Activated B cell treated with CpG ODN at 0.5 μM for 24 hours (primary cell): ENCODE measurements at places on chromosomes 11 and 22.
A peak's percentile ranks its signal among the peaks of the same experiment; 100 is the strongest.

- no peak for DNase-seq
- H3K27me3 ChIP-seq = peaks cover 10% of the 10 kb centered on the region
- no peak overlapping the region for H3K27ac ChIP-seq
- no peaks in the 10 kb centered on the region for H3K36me3 ChIP-seq
- H3K4me3 ChIP-seq = no peak overlapping the region
- no peaks in the 10 kb centered on the region for H3K4me1 ChIP-seq
Observed at GRCh38 chr11:86644291-86644690, 28.1 kb downstream of the ME3 start.

- H3K27ac ChIP-seq = no peak overlapping the region
- H3K4me1 ChIP-seq = peaks cover 49% of the 10 kb centered on the region
- no peak overlapping the region for H3K4me3 ChIP-seq
- H3K27me3 ChIP-seq = no peaks in the 10 kb centered on the region
- DNase-seq = no peak
- H3K36me3 ChIP-seq = no peaks in the 10 kb centered on the region
Observed at GRCh38 chr11:73187854-73188253, 30.2 kb upstream of the P2RY2 start.

DNA sequence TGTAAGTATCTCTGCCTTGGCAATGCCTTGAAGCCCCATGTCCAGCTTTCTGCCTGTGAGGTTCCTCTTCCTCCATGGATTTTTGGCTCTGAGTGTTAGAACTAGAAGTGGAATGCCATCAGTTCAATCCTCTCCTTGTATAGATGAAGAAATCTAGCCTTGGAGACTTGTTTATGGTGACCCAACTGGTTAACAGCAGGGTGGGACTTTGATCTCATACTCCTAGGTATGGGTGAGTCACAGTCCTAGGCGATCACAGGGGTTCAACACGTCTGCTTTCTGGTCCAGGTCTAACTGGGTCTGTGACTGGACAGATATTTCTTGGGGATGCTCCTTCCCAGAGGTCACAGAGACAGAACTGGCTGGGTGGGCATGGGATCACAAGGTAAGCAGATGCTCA, 9.2 kb upstream of the MTFP1 start:
- no peak overlapping the region for H3K4me3 ChIP-seq
- no peak overlapping the region for H3K27ac ChIP-seq
- no peaks in the 10 kb centered on the region for H3K27me3 ChIP-seq
- no peaks in the 10 kb centered on the region for H3K4me1 ChIP-seq

GRCh38 chr11:58731819-58732218, at the start of gene GLYAT:
TSS of gene GLYAT (minus strand) at chr11:58731943. CDS start at chr11:58724496, 7,447 bp downstream.
- H3K36me3 ChIP-seq = no peaks in the 10 kb centered on the region
- H3K4me1 ChIP-seq = peaks cover 10% of the 10 kb centered on the region
- peaks cover 5% of the 10 kb centered on the region for H3K27me3 ChIP-seq
- H3K4me3 ChIP-seq = no peak within 1 kb of the TSS
- H3K27ac ChIP-seq = no peak within 1 kb of the TSS

DNA sequence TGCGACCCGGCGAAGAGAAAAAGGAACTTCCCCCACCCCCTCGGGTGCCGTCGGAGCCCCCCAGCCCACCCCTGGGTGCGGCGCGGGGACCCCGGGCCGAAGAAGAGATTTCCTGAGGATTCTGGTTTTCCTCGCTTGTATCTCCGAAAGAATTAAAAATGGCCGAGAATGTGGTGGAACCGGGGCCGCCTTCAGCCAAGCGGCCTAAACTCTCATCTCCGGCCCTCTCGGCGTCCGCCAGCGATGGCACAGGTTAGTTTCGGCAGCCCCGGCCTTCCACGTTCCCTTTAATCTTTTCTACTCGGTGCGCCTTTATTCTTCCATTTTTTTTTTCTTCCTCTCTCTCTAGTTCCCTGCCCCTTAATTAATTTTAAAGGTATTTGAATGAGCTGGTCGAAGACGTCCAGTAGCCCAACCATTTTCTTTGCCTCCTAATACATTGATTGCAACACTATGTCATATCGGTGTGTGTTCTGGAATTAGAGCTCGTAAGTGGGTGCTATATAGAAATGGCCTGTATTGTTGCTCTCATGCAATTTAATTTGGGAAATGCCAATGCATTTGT, 537 bp downstream of the EP300 start:
- DNase-seq = no peak
- H3K36me3 ChIP-seq = peaks cover 25% of the 10 kb centered on the region
- peaks cover 46% of the 10 kb centered on the region for H3K4me1 ChIP-seq
- peak overlapping the region; percentile 98 for H3K4me3 ChIP-seq

DNA sequence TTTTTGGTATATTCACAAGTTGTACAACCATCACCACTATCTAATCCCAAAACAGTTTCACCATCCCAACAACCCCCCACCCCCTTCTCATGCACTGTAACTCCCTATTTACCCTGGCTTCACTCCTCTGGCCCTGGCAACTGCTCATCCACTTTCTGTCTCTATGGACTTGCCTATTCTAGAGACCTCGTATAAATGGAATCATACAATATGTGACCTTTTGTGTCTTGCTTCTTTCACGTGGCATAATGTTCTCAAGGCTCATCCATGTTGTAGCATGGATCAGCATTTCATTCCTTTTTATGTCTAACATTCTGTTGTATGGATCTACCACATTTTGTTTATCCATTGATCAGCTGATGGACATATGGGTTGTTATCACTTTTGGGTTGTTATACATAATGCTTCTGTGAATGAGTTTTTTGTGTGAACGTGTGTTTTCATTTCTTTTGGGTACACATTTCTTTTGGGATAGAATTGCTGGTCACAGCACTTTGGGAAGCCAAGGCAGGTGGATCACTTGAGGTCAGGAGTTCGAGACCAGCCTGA, 46.1 kb downstream of the GDPD5 start:
- H3K4me1 ChIP-seq = peaks cover 11% of the 10 kb centered on the region
- no peak overlapping the region for H3K4me3 ChIP-seq
- H3K27ac ChIP-seq = no peak overlapping the region
- DNase-seq = no peak
- no peaks in the 10 kb centered on the region for H3K27me3 ChIP-seq

GRCh38 chr22:18048041-18048440, 23.7 kb upstream of the MICAL3 start:
- no peak for DNase-seq
- no peaks in the 10 kb centered on the region for H3K36me3 ChIP-seq
- H3K4me1 ChIP-seq = peaks cover 2% of the 10 kb centered on the region
- H3K27me3 ChIP-seq = no peaks in the 10 kb centered on the region
- H3K4me3 ChIP-seq = no peak overlapping the region
- H3K27ac ChIP-seq = no peak overlapping the region

GRCh38 chr11:16935518-16936302, 78.5 kb downstream of the PLEKHA7 start:
- no peak for DNase-seq
- no peak overlapping the region for H3K27ac ChIP-seq
- no peaks in the 10 kb centered on the region for H3K36me3 ChIP-seq
- no peaks in the 10 kb centered on the region for H3K27me3 ChIP-seq

GRCh38 chr11:125941619-125942611, 3.9 kb upstream of the VSIG10L2 start:
- no peak overlapping the region for H3K27ac ChIP-seq
- DNase-seq = no peak
- no peak overlapping the region for H3K4me3 ChIP-seq
- no peaks in the 10 kb centered on the region for H3K36me3 ChIP-seq
- no peaks in the 10 kb centered on the region for H3K4me1 ChIP-seq
- no peaks in the 10 kb centered on the region for H3K27me3 ChIP-seq

GRCh38 chr22:42819412-42820044, 37.5 kb downstream of the ARFGAP3 start:
- no peak overlapping the region for H3K4me3 ChIP-seq
- DNase-seq = no peak
- no peaks in the 10 kb centered on the region for H3K27me3 ChIP-seq
- peaks cover 43% of the 10 kb centered on the region for H3K36me3 ChIP-seq
- peaks cover 3% of the 10 kb centered on the region for H3K4me1 ChIP-seq

GRCh38 chr11:111469200-111469599, 43.0 kb downstream of the BTG4 start:
- H3K4me3 ChIP-seq = no peak overlapping the region
- peaks cover under 1% of the 10 kb centered on the region for H3K27me3 ChIP-seq

GRCh38 chr11:113521737-113522517, 46.7 kb upstream of the DRD2 start:
- peaks cover 26% of the 10 kb centered on the region for H3K27me3 ChIP-seq
- H3K4me1 ChIP-seq = no peaks in the 10 kb centered on the region
- H3K27ac ChIP-seq = no peak overlapping the region
- DNase-seq = no peak

DNA sequence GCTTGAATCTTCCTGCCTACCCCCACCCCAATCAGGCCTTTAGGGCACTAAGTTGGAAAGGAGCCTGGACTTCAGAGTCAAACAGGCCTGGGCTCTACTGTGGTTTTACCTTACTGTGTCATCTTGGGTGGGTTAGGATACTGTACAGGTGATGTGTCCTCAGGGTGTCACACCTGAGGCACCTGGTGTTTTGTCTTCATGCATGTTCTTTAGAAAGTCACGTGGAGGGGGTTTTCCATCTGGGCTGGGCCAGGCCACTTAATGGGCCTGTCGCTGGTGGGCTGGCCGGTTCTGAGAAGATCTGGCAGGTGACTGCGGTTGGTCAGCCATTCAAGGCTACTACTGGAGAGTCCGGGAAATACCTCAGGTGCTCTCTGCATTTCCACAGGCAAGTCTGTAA, 92.6 kb downstream of the SWAP70 start:
- peak overlapping the region; percentile 56 for H3K4me3 ChIP-seq
- peaks cover 82% of the 10 kb centered on the region for H3K4me1 ChIP-seq
- H3K27me3 ChIP-seq = no peaks in the 10 kb centered on the region
- DNase-seq = peak; percentile 34
- H3K36me3 ChIP-seq = peaks cover 19% of the 10 kb centered on the region

DNA sequence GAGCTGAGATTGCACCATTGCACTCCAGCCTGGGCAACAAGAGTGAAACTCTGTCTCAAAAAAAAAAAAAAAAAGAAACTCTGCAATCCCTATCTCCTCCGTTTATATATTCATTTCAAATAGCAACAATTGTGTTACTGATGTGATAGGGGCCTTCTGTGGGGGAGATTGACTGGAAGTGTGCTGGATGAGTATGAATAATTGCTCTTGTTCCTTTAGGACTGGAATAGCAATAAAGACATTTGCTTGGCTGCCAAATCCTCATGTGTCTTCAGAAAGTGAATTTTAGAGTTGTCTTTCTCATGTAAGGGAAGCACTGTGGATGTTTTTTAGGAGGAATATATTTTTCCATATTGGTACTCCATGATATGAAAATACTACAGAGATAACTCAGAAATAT, 21.1 kb upstream of the ME3 start:
- no peak overlapping the region for H3K4me3 ChIP-seq
- H3K27ac ChIP-seq = no peak overlapping the region
- DNase-seq = no peak
- no peaks in the 10 kb centered on the region for H3K36me3 ChIP-seq
- H3K4me1 ChIP-seq = no peaks in the 10 kb centered on the region

DNA sequence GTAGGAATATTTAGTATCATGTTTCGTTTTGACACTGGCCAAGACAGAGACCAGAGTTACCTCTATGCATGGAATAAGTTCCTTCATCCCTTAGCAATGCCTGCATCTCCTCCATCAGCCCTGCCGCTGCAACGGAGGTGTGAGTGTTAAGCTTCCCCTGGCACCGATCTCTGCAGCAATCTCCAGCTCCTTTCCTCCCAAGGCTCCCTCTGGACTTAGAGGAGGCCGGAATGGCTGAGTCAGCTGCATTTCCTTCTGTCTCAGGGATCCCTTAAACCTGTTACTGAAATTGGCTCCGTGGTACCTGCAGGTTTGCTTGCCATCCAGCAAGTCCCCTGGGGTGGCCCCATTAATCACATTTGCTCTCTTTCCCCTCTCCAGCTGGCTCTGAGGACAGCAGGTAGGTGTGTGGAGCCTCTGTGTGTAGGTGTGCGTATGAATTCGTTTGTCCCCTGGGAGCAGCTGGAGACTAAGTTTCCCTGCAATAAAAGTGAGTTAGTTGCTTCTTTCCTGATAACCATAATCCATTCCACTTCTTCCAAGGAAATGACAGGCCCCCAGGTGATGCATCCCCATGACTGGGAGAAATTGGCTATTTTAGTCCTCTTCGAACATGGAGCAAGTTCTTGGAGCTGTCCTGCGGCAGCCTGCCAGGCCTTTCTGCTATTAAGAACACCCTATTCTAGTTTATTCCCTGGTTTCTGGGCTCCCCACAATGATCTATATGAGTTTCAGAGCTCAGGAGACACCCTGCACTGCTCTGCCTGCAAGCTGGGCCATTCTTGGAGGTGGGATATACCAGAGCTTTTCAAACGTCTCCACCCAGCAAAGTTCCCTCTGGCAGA, 457.2 kb upstream of the CADM1 start:
- no peak for DNase-seq
- H3K4me1 ChIP-seq = no peaks in the 10 kb centered on the region
- H3K4me3 ChIP-seq = no peak overlapping the region
- H3K36me3 ChIP-seq = no peaks in the 10 kb centered on the region
- H3K27ac ChIP-seq = no peak overlapping the region

- no peak overlapping the region for H3K27ac ChIP-seq
- no peak overlapping the region for H3K4me3 ChIP-seq
- H3K4me1 ChIP-seq = peaks cover 15% of the 10 kb centered on the region
- peaks cover 66% of the 10 kb centered on the region for H3K36me3 ChIP-seq
- DNase-seq = no peak
- H3K27me3 ChIP-seq = no peaks in the 10 kb centered on the region
Observed at GRCh38 chr11:46694072-46694471, 6.3 kb downstream of the ARHGAP1 start.

DNA sequence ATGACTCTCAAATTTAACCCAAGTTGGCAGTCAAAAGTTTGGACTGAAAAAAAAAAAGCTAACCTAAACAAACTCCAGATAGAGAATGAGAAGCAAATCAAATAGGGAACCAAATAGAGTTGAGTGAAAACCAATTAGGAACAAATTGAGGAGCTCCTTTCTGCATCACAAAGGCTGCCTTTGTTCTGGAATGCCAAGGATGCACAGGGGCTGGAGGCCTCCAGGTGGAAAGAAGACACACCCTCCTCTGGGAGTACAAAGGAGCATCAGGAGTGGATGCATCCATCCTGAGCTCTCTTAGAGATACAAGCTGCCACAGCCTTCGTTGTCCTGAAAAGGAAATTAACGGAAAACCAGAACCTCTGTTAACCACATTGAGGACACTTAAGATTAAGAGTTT, 73.3 kb downstream of the MRGPRX1 start:
- no peak for DNase-seq
- H3K36me3 ChIP-seq = no peaks in the 10 kb centered on the region
- peaks cover 2% of the 10 kb centered on the region for H3K27me3 ChIP-seq
- H3K4me3 ChIP-seq = no peak overlapping the region
- no peak overlapping the region for H3K27ac ChIP-seq

- DNase-seq = no peak
- H3K4me3 ChIP-seq = no peak within 1 kb of the TSS
- no peak within 1 kb of the TSS for H3K27ac ChIP-seq
- peaks cover 57% of the 10 kb centered on the region for H3K27me3 ChIP-seq
- H3K36me3 ChIP-seq = no peaks in the 10 kb centered on the region
Observed at GRCh38 chr22:32801537-32802236, at the start of gene TIMP3. TSS of gene TIMP3 (plus strand) at chr22:32801705. CDS start at chr22:32802002, 297 bp downstream.
